Endothelial cell (in vitro differentiated cells): ENCODE measurements at places on chromosomes 4 and X. TPM values are rescaled to one million over a fixed set of nuclear protein-coding genes. Genes with fewer than 3 reads are reported as not detected.
A peak's percentile ranks its signal among the peaks of the same experiment; 100 is the strongest.

- H3K4me3 ChIP-seq: no peak overlapping the region
- no peak for DNase-seq
- no peaks in the 10 kb centered on the region for H3K4me1 ChIP-seq
Measured at GRCh38 chr4:52192721-52193135, 141.6 kb downstream of the SPATA18 start.

GRCh38 chrX:152926279-152926678 is 28.4 kb downstream of the ZNF185 start:
- H3K4me1 ChIP-seq: no peaks in the 10 kb centered on the region
- peaks cover 3% of the 10 kb centered on the region for H3K27me3 ChIP-seq
- H3K4me3 ChIP-seq: no peak overlapping the region
- peak; percentile 38 for DNase-seq
- H3K27ac ChIP-seq: no peak overlapping the region

- DNase-seq: no peak
- no peaks in the 10 kb centered on the region for H3K4me1 ChIP-seq
- no peaks in the 10 kb centered on the region for H3K36me3 ChIP-seq
- peaks cover 3% of the 10 kb centered on the region for H3K27me3 ChIP-seq
- H3K27ac ChIP-seq: no peak overlapping the region
- no peak overlapping the region for H3K4me3 ChIP-seq
Measured at GRCh38 chrX:21376636-21377035, 2.4 kb downstream of the CNKSR2 start.

DNA sequence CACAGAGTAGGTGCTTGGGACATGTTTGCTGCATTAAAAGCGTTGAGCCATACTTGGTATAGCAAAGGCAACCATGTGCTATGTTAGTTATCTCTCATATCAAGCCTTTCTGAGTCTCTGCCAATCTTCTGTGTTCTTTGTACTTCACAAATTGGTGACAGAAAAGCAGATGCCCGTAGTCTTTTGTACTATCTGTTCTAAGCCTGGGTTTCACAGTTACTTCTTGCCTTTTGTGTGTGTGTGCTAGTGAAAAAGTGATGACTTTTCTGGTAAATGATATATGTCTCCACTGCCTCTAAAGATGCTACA is 16.1 kb upstream of the KLHL2 start:
- no peaks in the 10 kb centered on the region for H3K4me1 ChIP-seq
- no peak overlapping the region for H3K4me3 ChIP-seq
- no peaks in the 10 kb centered on the region for H3K36me3 ChIP-seq
- peaks cover 2% of the 10 kb centered on the region for H3K27me3 ChIP-seq
- H3K27ac ChIP-seq: no peak overlapping the region

DNA sequence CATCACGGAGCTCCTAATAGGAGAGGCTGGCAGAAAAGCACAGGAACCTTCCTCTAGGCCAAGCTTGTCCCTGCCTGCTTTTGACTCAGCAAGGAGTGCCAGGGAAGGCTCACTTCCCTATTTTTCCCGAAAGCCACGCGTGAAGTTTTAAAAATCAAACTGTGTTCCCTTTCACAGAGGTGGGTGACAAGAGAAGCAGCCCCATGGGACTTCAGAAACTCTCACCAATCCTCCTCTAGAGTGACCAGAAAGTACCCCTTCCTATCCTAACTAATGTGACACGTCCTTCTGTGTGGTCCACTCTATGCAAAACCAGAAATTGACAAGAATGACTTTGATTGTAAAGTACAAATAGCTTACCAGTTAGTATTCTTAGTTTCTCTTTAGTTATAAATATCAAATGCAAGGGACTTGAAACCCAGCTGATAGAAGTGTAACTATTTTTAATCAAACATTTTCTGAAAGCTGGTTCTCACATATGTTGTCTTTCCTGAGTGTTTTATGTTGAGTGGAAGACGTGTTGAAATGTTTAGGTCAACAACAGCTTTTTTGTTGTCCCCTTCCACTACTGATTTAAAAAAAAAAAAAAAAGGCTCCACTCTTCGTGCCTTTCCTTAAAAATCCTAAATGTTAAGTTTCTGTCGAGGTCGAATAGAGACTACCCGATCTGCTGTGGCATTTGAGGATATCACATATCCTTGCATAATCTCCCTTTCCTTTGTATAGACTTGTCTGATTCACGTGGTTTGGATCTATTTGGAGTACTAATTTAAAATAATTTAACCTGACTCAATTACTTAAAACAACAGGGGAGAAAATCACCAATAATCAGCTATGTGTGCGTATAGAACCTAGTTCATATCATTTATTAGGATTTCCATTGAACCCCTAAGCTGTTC is 42.1 kb downstream of the NFKB1 start:
- H3K4me1 ChIP-seq: no peaks in the 10 kb centered on the region
- H3K36me3 ChIP-seq: peaks cover 9% of the 10 kb centered on the region
- DNase-seq: no peak
- peaks cover 3% of the 10 kb centered on the region for H3K27me3 ChIP-seq
- no peak overlapping the region for H3K4me3 ChIP-seq
- H3K27ac ChIP-seq: no peak overlapping the region

GRCh38 chr4:158036998-158037397 is 135.8 kb downstream of the GASK1B start:
- H3K27ac ChIP-seq: no peak overlapping the region
- no peaks in the 10 kb centered on the region for H3K36me3 ChIP-seq
- H3K27me3 ChIP-seq: no peaks in the 10 kb centered on the region
- DNase-seq: no peak
- no peak overlapping the region for H3K4me3 ChIP-seq
- H3K4me1 ChIP-seq: peaks cover 31% of the 10 kb centered on the region

DNA sequence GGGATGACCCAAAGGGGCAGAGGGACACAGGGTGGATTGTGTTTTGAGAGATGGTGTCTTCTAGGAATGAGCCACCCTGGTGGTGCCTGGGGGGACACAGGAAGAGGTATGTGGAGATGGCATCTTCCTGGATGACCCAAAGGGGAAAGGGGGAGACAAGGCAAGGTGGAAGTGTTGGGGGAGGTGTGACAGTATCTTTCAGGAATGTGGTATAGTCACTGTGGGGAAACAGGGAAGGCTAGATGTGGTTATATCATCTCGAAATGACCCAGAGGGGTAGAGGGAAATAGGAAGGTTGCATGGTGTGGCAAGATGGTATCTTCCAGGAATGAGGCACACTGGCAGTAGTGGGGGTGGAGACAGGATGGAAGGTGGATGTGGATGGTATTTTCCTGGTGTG is 62.9 kb downstream of the MAOA start:
- H3K4me3 ChIP-seq: no peak overlapping the region
- H3K36me3 ChIP-seq: no peaks in the 10 kb centered on the region
- H3K27me3 ChIP-seq: peaks cover 1% of the 10 kb centered on the region
- H3K4me1 ChIP-seq: no peaks in the 10 kb centered on the region
- no peak for DNase-seq

DNA sequence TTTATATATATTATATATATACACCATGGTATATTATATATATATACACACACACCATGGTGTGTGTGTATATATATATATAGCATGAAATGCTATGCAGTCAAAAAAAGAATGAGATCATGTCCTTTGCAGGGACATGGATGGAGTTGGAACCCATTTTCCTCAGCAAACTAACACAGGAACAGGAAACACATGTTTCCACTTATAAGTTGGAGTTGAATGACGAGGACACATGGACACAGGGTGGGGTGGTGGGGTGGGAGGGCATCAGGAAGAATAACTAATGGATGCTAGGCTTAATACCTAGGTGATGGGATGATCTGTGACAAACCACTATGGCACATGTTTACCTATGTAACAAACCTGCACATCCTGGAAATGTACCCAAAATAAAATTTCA is 293.6 kb upstream of the NDST3 start:
- no peak overlapping the region for H3K4me3 ChIP-seq
- no peak overlapping the region for H3K27ac ChIP-seq
- no peaks in the 10 kb centered on the region for H3K36me3 ChIP-seq
- no peaks in the 10 kb centered on the region for H3K4me1 ChIP-seq
- H3K27me3 ChIP-seq: no peaks in the 10 kb centered on the region

DNA sequence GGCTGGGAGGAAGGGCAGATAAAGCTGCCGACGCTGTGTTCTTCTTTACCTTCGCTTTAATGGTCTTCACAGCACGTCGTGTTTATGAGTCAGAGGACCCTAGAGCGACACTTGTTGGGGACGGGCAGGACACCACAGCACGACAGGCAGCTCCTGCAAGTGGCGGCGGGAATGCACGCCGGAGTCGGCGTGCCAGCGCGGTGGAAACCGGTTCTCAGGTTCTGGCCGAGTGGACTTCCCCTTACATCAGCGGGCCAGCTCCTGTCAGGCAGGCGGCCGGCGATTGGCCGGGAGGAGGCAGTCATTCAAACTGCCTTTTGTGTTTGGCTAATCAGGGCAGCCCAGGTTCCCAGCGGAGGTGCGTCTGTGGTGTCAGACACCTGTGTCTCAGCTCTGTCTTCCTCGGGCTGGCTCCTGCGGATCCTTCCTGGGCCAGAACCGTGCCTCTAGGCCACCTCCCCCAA is 150.9 kb downstream of the SHROOM3 start:
- peak overlapping the region; percentile 82 for H3K4me3 ChIP-seq
- H3K4me1 ChIP-seq: peaks cover 18% of the 10 kb centered on the region
- no peaks in the 10 kb centered on the region for H3K36me3 ChIP-seq

DNA sequence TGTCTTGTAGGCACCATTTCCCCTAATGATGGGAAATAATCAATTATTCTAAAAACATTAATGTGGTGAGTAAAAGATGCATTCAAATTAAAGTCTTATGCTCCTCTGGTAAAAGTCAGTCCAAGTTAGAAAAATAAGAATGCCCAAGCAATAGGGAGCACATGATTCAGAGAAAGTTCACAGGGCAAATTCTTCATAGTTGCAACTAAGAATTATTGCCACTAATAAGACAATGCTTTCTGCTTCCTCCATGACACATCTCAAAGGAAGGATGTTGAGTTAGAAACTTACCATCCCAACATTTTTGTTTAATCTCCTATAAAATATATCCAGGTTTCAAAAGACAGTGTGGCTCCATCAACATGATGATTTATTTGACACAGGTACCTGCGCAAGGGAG is 26.3 kb downstream of the PHOX2B start:
- H3K27me3 ChIP-seq: peaks cover 2% of the 10 kb centered on the region
- H3K27ac ChIP-seq: no peak overlapping the region

DNA sequence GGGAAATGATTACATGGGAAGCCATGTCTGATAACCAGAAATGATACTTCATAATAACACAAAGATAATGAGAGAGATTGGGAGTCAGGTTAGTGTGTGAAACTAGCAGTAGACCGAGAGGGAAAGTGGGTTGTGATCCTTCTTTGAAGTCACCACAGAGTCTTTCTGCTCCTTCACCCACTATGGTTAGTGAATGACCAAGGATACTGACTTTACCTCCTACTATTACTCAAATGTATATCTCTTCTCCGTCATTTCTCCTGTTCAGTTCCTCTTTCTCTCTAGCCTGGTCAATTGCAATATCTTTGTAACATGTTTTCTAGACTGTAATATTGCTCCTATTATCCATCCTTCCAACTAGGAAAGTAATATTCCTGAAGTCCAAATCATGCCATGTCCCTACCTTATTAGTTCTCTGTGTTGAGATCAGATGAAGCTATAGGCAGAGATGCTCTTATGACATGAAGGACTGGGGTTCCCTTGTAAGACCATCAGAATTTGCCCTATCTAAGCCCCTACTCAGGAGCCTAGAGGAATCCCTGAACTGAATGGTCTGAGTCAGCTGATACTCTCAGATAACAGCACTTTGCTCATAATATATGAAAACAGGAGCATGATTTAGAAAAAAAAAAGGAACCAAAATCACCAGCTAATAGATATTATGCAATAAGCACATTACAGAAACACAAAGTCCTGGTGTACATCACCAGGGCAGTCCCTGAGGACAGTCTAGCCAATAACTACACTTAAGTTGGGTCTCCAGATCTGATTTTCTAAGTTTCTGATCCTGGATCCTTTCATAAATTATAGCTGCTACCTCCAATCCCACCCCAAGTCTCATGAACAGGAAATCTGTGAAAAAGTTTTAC is 81.2 kb downstream of the SHROOM3 start:
- H3K36me3 ChIP-seq: no peaks in the 10 kb centered on the region
- peaks cover 2% of the 10 kb centered on the region for H3K27me3 ChIP-seq
- DNase-seq: no peak
- H3K4me1 ChIP-seq: peaks cover 19% of the 10 kb centered on the region
- H3K4me3 ChIP-seq: no peak overlapping the region
- no peak overlapping the region for H3K27ac ChIP-seq

DNA sequence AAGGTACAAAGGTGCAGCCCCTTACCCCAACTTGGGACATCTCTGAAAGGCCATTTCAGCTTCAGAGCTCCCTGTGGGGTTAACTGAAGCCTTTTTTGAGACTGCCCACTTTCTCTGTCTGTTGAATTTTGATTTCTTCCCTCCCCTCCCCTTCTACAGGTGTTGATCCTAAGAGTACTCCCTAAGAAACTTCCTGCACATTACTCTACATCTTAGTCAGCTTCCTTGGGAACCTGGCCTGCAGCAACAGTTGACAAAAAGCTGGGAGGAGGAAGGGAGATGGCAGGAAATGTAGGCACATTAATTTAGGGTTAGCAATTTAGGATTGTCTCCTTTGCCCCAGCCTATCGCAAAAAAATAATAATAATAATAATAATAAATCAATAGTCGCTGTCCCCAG is 1.2 kb upstream of the IDS start:
- H3K36me3 ChIP-seq: no peaks in the 10 kb centered on the region
- peaks cover 8% of the 10 kb centered on the region for H3K27me3 ChIP-seq
- H3K27ac ChIP-seq: peak overlapping the region; percentile 78

DNA sequence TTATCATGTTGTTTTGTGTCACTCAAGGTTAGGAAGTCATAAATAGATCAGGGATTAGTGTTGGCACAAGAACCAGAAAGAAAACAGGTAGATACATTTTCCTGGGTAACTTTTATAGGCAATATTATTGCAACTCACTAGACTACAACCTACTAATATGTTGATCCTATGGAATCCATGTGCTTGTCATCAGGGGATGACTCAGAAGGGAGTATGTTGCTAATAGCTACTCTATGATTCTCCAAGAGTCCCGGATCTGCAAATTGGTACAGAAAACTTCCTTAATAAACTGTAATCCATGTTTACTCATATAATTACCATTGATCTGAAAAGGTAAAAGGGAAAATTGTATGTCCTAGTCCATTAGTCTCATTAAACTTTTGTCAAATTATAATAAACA is 11.7 kb upstream of the GNRHR start:
- no peaks in the 10 kb centered on the region for H3K36me3 ChIP-seq
- H3K27me3 ChIP-seq: no peaks in the 10 kb centered on the region
- DNase-seq: no peak

NLGN4X gene
- total RNA-seq: 51.3 TPM

TSPAN6 gene
- 52.2 TPM for total RNA-seq

FHDC1 gene
- 0.90 TPM for total RNA-seq

FGFR3 gene
- total RNA-seq: 1.0 TPM

AWAT1 gene
- not detected for total RNA-seq

APOOL gene
- 15.4 TPM for total RNA-seq

PLAC1 gene
- total RNA-seq: 0.72 TPM

DCHS2 gene
- total RNA-seq: not detected

HTN3 gene
- total RNA-seq: not detected

GYG2 gene
- total RNA-seq: 4.5 TPM

HMX1 gene
- total RNA-seq: not detected

SPINK2 gene
- not detected for total RNA-seq
